Caki2 (cell line): ENCODE measurements at places on chromosomes 5 and 9. TPM values are rescaled to one million over a fixed set of nuclear protein-coding genes. Genes with fewer than 3 reads are reported as not detected.

Gene ADAMTS2
- total RNA-seq, result 4.1 and 5.0 TPM in 2 replicates

Gene IL4
- total RNA-seq, result not detected in 2 replicates

Gene IFNA21
- not detected in 2 replicates for total RNA-seq

GRCh38 chr9:133809335-133809734 is 71.2 kb upstream of the SARDH start:
- no peak for DNase-seq

DNA sequence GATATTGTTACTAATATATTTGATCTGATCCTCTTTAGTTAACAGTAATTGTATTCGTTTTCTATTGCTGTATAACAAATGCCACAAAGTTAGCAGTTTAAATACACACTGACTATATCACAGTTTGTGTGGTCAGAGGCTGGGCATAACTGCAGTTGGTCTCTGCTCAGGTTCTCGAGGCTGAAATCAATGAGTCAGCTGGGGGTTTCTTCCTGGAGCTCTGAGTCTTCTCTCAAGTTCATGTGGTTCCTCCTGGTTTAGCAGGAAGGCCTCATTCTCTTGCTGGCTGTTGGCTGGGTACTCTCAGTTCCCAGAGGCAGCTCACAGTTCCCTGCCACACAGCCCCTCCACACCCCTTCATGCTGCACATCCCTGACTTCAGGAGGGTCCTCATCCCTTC is 20.7 kb downstream of the COL23A1 start:
- DNase-seq, result no peak

DNA sequence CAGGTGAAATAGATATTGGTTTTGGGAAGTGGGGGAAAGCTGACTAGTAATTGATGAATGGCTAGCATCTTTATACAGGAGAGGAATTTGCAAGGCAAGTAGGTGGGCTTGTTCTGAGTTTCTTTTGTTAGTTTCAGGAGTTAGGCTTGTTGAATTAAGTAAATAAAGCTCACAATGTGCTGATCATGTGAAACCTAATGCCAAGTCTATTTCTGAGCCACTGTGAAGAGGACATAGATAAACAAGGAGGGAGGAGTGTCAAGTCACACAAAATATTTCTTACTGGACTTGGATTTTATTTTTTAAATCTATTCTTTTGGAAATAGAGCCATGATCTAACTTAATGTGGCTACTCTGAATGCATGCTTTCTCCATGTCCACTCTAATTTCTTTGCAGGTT is 19.9 kb downstream of the GDA start:
- DNase-seq, result no peak

DNA sequence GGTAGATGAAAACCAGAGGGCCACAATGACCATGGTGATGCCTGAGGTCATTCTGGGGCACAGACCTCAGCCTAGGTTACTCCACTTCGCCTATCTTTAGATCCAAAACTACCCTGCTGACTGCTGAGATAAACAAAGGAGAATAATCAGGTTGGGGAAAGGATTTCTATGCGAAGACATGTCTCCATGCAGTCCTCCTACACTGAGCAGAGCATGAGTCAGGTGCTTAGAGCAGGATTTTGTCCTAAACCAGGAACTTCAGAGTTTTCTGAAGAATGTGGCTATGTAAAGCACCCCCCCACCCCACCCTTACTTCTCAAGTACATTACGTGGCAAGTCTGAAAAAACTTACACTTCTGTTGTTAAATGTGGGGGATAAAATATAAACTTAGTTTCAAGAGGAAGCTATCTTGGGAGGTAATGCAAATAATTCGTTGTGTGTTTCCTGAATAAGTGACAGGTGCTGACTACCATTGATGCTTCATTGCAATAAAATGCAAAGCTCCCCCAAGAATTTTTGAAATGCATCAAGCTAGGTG is 19.4 kb downstream of the PDCD1LG2 start:
- no peak for DNase-seq

GRCh38 chr5:125160787-125161502 is 414.5 kb upstream of the ZNF608 start:
- no peak for DNase-seq

- DNase-seq, result no peak
Observed at GRCh38 chr5:10438301-10438700, 3.4 kb upstream of the ROPN1L start.

Gene TMEM252
- not detected in 2 replicates for total RNA-seq

DNA sequence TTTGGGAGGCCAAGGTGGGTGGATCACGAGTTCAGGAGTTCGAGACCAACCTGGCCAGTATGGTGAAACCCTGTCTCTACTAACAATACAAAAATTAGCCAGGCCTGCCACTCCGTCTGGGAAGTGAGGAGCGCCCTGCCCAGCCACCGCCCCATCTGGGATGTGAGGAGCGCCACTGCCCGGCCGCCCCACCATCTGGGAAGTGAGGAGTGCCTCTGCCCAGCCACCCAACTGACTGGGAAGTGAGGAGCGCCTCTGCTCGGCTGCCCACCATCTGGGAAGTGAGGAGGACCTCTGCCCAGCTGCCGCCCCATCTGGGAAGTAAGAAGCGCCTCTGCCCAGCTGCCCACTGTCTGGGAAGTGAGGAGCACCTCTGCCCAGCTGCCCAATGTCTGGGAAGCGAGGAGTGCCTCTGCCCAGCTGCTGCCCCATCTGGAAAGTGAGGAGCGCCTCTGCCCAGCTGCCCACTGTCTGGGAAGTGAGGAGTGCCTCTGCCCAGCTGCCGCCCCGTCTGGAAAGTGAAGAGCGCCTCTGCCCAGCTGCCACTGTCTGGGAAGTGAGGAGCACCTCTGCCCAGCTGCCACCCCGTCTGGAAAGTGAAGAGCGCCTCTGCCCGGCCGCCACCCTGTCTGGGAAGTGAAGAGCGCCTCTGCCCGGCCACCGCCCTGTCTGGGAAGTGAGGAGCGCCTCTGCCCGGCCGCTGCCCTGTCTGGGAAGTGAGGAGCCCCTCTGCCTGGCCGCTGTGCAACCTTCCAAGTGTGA is 5.3 kb downstream of the ALDH7A1 start:
- DNase-seq, result no peak

GRCh38 chr5:121707178-121707577 is 144.5 kb upstream of the FTMT start:
- no peak for DNase-seq

GRCh38 chr5:65117525-65117924 is 348.8 kb downstream of the CWC27 start:
- no peak for DNase-seq

GRCh38 chr5:177176175-177176711 is 42.7 kb downstream of the NSD1 start:
- DNase-seq, result no peak

GRCh38 chr9:90219548-90220118 is 423.0 kb downstream of the DIRAS2 start:
- DNase-seq, result no peak

Gene CDH12
- total RNA-seq, result not detected in 2 replicates

DNA sequence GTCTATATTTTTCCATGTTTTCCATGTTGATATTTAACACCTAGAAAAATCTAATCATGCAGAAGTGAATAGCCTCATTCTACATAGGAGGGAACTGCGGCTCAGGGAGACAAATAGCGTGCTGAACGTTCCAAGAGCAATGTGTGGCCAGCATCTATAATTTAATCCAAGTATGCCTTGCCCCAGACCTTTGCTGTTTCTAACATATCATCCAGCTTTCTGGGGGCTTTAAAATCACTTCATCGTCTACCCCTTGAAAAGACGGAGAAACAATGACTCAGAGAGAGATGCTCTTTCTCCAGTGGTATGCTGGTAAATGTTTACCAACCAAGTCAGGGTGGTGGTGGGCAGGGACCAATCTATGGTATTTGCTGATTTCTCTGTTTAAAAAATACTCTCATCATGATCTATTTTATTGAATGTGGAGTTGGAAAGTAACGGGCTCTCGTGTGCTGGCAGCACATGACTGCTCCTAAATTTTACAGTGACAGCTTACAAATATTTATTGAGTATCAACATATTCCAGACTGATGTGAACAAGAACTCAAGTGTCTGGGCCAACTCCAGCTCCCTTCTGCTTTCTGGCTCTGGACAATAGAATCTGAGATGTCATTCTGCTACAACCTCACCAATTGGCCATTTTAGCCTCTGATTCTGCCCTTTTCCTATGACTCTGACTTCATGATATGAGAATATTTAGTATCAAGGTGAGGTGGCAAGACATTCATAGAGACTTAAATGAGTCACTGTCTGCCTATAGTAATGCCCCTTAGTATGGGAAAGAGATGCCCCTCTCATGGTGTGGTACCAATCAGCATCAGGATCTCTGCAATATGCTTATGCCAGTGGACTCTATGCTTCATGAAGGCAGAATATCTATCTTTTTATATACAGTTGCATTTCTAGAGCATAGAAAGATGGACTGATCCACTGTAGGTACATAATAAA is 407.4 kb upstream of the TNC start:
- no peak for DNase-seq

- DNase-seq, result no peak
Observed at GRCh38 chr5:68126886-68127285, 88.7 kb upstream of the PIK3R1 start.

Gene EGR1
- total RNA-seq, result 0.75 and 1.0 TPM in 2 replicates

Gene CYSRT1
- 0.61 and 12.7 TPM in 2 replicates for total RNA-seq

GRCh38 chr5:36423578-36424307 is 122.0 kb upstream of the RANBP3L start:
- no peak for DNase-seq

- DNase-seq, result no peak
Observed at GRCh38 chr9:109923806-109924205, 143.8 kb downstream of the PALM2AKAP2 start.
